AG09309 (cell line): ENCODE measurements at places on chromosomes 11 and 22.
A peak's percentile ranks its signal among the peaks of the same experiment; 100 is the strongest.

- peak; percentile 89 for DNase-seq
These were observed 11.4 kb upstream of the CAT start for GRCh38 chr11:34427186-34427805.

GRCh38 chr11:92449222-92449621, 224.6 kb downstream of the FAT3 start:
- DNase-seq: no peak

GRCh38 chr11:17208257-17208999, 642 bp upstream of the PIK3C2A start:
- no peak for DNase-seq

GRCh38 chr11:9347100-9347499, 32.7 kb upstream of the TMEM41B start:
- DNase-seq: no peak

- DNase-seq: no peak
These were observed 666 bp downstream of the NELL1 start for GRCh38 chr11:20669820-20670684.

- DNase-seq: peak; percentile 77
These were observed 27.6 kb downstream of the TENM4 start for GRCh38 chr11:79413268-79413667.

- DNase-seq: peak; percentile 14
These were observed 119.4 kb downstream of the TTC28 start for GRCh38 chr22:28560046-28560742.

DNA sequence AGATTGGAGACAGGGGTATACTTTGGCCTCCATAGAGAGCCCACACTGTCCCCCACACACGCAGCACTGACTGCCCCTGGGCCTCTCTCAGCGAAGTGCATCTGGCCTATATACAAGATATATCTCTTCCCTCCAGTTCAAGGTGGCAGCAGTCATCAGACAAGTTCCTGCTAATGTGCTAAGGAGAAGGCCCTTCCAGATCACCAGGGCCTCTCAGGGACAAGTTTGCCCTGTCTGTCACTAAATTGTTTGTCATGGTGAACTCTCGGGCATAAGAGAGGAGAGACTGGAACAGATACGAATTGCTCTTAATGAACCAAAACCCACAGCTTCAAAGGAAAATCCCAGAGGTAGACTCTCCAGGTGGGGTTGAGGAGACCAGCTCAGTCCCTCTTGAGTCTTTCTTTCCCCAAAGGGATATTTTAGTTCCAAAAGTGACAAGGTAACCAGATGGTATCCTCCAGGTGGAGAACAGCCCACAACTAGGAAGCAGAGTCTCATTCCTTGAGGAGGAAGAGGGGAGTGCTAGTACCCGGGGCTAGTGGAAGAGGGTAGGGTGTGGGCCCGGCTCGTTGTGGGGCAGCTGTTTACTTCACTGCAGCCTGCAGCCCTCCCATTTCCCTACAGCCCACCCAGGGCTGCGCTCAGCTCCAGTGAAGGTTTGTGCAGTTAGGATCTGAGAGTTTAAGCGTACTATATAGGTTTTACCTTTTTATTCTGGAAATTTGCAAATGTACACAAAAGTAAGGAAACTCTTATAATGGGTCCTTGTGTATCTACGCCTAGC, 2.2 kb upstream of the SLC35C1 start:
- DNase-seq: no peak

GRCh38 chr11:104028476-104029263, 7.8 kb upstream of the DDI1 start:
- no peak for DNase-seq

DNA sequence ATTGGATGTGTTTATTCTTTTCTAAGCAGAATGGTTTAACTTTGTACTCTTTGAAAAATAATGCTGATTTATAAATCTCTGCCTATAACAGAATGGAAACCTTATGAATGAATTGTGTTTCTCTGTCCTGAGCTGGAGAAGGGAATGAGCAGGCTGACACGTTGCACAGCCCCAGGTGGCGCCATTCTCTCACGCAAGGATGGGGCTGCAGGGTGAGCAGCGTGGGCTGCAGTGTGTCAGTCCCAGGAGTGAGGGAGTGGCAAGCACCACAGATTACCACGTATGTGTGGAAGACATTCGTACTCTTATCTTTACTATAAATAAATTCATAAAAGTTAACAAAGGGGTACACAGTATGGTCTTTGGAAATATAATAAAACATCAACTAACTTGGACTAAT, 33.4 kb downstream of the FDX1 start:
- no peak for DNase-seq

DNA sequence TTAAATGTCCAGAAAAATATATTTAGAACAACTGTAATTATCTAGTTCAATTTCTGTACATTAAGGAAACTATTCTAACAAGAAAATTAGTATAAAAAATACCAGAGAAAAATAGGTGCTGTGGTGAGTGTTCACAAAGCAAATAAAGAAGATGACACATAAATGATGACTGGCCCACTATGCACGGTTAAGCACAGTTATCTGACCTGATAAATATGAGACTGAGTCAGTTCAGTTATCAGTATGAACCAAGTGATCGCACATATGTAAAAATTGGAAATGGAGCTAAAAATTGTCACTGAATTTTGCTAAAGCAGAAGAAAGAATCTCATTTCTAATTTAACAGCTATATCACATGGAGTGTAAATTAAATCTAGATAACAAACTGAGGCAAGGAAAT, 18.8 kb upstream of the MAML2 start:
- DNase-seq: no peak

GRCh38 chr11:121368364-121369240, 76.0 kb downstream of the SC5D start:
- no peak for DNase-seq

GRCh38 chr11:17538731-17539130, 5.5 kb downstream of the USH1C start:
- DNase-seq: no peak

DNA sequence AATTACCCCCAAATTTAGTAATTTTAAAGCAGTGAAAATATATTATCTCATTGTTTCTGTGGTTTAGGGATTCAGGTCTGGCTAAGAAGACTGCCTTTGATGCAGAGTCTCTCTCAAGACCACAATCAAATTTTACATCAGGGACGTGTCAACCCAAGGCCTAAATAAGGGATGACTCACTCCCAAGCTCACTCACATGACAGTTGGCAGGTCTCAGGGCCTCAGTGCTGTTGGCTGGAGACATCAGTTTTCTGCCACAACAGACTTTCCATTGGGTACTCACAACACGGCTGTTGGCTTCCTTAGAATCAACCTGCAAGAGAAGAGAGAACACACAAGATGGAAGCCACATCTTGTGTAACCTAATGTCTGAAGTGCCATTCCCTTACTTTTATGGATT, 377.3 kb downstream of the FAM181B start:
- DNase-seq: no peak

- no peak for DNase-seq
These were observed 89.1 kb downstream of the TRIM44 start for GRCh38 chr11:35751664-35752061.

GRCh38 chr11:47001781-47002181, 65.2 kb downstream of the CSTPP1 start:
- DNase-seq: no peak

GRCh38 chr22:45552580-45553350, 50.1 kb downstream of the FBLN1 start:
- DNase-seq: peak; percentile 86

DNA sequence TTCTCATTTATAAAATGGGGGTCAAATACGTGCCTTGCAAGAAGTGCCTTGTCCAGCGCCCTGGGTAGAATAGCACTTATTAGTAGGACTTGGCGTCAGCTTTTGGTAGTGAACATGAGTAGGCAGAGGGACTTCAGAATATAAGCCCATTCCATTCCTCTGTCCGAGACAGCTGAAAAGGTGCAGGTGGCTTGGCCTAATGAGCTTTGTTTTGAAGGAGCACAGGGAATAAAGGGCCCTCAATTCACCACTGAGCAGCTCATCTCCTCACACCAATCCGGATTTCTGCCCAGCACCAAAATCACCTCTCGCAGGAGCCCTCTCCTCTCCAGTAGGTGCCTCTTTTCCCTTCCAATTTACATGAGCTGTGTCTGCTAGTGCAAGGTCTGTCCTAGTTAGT, 91.2 kb downstream of the DSCAML1 start:
- no peak for DNase-seq

- no peak for DNase-seq
These were observed 187.5 kb downstream of the IGLL1 start for GRCh38 chr22:23392420-23393121.

- DNase-seq: no peak
These were observed 7.6 kb downstream of the LRRC51 start for GRCh38 chr11:72088076-72088808.

GRCh38 chr11:8333811-8334401, 70.2 kb upstream of the LMO1 start:
- no peak for DNase-seq

- DNase-seq: no peak
These were observed 553.7 kb downstream of the MN1 start for GRCh38 chr22:27247701-27248434.

GRCh38 chr11:65077451-65077850, 6.4 kb downstream of the CDCA5 start:
- DNase-seq: no peak

- DNase-seq: peak; percentile 56
These were observed 199.3 kb downstream of the PGR start for GRCh38 chr11:100930185-100930778.
